Hepatocyte (in vitro differentiated cells): ENCODE measurements at places on chromosomes 7 and 10.

DNA sequence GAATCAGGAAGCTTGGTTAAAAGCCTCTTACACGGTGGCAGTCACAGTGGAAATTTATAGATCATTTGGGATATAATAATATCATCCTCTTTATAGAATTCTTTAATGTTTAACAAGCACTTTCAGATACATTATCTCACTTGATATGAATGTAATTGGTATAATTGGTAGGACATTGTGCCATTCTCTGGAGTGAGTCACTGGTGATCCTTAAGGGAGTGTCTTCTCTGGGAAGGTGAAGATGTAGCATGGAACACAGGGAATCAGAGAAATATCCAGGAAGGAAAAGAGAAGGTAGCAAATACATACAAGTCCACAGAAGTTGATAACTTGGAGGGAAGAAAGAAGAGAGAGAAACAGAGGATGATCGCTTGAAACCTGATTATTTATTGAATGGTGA is 9.8 kb downstream of the PTPRZ1 start:
- DNase-seq, result no peak

GRCh38 chr7:4792537-4793126 is 17.2 kb downstream of the AP5Z1 start:
- no peak for DNase-seq

GRCh38 chr10:122981066-122981464 is 864 bp downstream of the PSTK start:
- DNase-seq, result peak; percentile 46

- DNase-seq, result peak; percentile 75
These were observed 95.8 kb downstream of the HIP1 start for GRCh38 chr7:75642810-75643486.

- no peak for DNase-seq
These were observed 156.7 kb downstream of the BTAF1 start for GRCh38 chr10:92080244-92080643.

- DNase-seq, result no peak
These were observed 534.1 kb downstream of the AUTS2 start for GRCh38 chr7:70132226-70132851.

DNA sequence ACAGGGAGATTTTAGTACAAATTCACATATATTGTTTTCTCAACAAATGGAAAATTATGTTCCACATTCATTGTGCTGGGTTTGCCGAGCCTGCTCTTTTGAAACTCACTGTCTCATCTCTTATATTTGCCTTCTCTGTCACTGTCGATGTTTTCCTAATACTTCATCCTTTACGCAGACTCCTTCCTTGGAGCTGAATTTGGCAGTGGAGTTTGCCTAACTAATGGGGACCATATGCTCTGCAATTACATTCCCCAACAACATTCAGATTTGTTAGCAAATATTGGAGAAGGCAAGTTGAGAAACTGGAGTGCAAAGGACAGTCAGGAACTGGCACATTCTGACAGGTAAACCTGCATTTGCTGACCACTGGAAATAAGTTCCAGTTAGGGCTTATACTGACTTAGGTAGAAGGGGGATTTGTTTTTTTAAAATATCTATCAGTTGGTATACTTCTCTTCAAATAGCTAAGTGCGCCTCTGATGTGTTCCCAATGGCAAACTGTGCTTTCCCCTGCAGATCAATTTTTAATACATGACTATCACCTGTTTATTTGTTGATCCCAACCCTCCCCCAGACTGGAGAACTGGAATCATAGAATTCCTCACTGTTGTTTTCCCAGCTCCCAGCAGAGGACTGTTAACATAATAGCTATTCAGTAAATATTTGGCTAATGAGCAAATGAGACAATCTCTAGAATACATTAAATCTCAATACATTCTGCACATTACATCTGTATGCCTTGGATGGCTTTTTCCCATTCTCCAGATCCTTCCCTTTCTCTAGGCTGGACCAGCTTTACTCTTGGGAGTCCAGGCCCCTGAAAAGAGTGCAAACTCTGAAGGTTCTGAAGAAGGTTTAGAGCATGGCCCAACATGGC is 769.3 kb downstream of the KCNMA1 start:
- no peak for DNase-seq

- no peak for DNase-seq
These were observed 530.8 kb downstream of the CNTNAP2 start for GRCh38 chr7:146647445-146647844.

- no peak for DNase-seq
These were observed 98.4 kb downstream of the LCOR start for GRCh38 chr10:96930469-96930868.

- DNase-seq, result no peak
These were observed 22.0 kb upstream of the TMEM120A start for GRCh38 chr7:76016191-76016947.

DNA sequence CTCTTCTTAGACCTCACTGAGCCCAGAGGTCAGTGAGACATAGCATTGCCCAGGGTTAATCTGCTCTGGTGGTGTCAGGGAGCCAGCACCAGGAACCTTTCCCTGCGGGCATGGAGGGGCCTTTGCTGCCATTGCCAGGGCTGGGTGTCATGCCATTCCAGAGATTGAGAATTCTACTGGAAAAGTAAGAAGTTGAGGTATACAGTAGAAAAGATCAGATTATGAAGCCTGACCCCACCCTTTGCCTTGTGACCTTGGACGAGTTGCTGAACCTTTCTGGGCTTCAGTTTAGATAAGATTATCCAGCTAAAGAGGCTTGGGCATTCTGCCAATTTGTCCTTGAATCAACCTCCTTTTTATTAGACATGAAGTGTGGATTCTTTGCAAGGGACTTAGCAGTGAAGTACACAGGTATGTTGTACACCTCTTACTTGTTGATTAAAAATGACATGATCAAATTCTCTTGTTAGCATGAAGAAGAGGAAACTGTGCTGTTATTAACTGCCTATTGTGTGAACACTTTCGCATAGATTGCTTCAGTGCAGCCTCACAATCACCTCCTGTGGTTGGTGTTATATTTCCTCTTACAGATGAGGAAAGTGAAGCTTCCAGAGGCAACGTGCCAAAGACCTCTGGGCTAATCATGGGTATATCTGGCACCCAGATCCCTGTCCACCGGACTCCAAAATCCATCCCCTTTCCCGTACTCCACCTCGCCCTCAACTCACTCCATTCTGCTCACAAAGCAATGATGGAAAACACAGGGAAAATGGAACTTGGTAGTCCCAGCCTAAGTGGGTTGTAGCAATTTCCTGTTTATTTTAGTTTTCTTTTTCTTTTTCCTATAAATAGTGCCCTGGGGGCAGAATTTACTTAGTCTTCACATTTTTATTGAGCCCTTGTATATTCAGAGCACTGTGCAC is 151.3 kb downstream of the CAMK1D start:
- peak; percentile 55 for DNase-seq

DNA sequence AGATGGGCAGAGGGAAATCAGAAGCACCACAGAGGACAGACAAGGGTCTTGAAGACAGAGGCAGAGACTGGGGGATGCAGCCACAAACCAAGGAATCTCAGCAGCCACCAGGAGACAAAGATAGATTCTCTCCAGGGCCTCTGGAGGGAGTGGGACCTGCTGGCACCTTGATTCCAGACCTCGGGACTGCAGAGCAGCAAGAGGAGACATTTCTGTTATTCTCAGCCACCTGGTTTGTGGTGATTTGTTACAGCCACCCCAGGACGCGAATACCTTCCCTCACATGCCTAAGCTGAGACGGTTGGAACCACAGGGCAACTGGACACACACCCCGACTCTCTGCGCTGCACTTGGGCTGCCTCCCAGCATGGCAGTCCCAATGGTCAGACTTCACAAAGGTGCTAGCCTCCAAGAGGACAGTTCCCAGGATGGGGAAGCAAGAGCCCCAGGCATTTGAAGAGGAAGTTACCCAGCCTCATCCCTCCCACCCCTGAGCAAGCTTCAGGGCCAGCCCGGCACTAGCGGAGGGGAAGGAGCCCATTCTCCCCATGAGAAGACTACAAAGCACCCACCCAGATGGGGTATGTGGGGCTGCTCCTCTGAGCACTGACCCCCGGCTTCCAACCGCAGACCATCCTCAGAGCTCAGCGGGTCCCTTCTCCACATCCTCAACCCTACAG is 104.6 kb upstream of the INSIG1 start:
- DNase-seq, result no peak

DNA sequence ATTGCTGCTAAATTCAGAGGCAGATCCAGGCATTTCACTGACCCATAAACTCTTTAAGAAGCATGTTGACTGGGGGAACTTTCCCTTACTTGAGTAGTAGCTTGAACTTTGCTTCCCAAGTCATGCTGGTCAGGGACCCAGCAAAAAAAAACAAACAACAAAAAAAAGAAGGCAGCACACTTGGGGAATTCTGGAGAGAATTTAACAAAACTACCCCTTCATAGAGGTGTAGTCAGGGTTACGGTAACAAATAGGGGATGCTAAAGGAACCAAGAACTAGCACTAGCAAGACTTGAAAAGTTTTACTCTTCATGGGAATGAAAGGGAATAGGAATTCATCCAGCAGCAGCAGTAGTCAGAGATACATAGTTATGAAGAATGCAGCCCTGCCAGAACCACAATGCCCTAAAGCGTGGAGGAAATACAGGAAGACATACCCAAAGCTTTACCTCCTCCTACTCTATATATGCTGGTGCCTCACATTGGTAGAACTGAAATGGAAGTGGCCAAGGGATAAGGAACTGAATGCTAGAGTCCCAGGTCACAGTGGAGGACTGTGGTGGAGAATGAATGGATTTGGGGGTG is 67.3 kb downstream of the PHYHIPL start:
- DNase-seq, result no peak

GRCh38 chr7:28551331-28551730 is 139.0 kb downstream of the CREB5 start:
- no peak for DNase-seq

GRCh38 chr7:101288439-101288838 is 33.2 kb downstream of the IFT22 start:
- DNase-seq, result no peak

- DNase-seq, result no peak
These were observed 91.4 kb downstream of the PPP1R3C start for GRCh38 chr10:91541481-91541880.

DNA sequence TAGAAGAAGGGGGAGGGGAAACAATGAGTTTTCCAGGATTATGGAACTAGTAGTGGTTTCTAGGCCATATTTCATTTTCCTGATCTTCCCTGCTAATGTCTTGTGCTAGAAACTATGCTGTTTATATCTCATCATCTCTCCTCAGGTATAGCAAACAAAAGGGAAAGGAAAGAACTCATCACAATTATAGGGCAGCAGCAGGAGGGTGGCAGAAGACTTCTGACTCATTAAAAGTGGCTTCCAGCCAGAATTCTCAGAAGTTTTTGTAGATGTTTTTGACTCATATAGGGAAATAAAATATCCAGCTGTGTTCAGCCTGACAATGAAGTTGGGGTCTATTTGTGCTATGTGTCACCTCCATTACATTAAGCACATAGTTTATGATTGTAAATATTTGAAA is 6.5 kb downstream of the AHR start:
- peak; percentile 34 for DNase-seq

- DNase-seq, result no peak
These were observed 134.0 kb downstream of the PRKAG2 start for GRCh38 chr7:151742713-151743480.

DNA sequence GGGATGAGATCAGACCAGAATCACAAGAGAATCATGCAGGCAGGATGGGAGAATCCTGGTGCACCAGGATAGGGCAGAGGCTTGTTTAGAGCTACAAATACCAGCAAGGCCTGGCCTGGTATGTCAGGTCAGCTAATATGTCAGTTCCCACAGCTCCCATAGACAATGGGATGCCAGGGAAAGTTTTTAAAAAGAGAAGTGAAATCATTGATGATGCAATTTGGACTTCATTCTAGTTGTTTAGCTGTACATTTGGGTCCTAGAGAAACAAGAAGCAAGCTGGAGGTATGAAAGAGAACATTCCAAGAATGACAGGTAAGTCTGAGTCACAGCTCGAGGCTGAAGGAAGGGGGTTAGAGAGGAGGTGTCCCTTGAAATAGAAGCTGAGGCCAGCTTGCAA is 45.2 kb downstream of the GPR141 start:
- DNase-seq, result peak; percentile 22

DNA sequence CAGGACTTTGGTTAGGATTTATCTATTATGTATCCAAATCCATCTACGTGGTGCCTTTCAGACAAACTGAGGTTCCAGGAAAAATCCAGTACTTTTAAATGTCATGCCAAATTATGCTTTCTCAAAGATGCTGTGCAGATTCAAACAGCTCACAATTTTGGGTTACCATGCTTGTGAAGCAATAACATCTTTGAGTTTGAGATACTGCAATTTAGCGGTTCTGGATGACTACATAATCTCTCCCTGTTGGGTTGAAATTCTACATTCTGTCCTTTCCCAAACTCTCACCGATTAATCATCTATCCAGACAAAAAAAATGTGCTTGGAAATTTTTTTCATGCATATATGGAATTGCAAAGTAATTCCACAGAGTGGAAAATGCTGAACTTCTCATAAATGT is 3.5 kb downstream of the RHOBTB1 start:
- DNase-seq, result no peak

- DNase-seq, result no peak
These were observed 28.8 kb upstream of the JCAD start for GRCh38 chr10:30088178-30088577.

DNA sequence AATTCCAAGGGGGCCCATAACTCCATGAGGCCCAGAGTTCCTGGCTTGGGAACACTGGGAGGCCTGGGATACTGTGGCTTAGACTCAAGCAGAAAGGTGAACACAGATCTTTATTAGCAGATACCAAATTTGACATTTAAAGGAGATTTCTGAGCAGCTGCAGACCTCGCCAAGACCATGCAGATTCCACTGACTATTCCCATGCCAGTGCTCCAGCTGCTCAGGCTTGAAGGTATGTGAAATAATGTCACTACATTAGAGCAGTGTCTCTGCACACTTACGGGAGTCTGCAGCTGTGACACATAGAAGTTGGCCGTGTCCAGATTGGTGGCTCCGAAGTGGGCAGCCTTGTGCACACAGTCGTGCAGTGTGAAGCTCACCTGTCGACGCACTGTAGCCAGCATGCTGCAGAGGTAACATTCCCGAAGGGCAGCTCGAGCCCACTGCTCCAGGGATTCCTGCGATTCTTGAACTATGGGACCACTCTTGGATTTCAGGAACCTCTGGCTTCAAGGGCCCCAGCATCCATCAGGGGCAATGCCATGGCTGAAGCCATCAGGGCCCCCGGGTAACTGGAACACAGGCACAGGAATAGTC is 46.1 kb downstream of the SEPTIN7 start:
- DNase-seq, result no peak

DNA sequence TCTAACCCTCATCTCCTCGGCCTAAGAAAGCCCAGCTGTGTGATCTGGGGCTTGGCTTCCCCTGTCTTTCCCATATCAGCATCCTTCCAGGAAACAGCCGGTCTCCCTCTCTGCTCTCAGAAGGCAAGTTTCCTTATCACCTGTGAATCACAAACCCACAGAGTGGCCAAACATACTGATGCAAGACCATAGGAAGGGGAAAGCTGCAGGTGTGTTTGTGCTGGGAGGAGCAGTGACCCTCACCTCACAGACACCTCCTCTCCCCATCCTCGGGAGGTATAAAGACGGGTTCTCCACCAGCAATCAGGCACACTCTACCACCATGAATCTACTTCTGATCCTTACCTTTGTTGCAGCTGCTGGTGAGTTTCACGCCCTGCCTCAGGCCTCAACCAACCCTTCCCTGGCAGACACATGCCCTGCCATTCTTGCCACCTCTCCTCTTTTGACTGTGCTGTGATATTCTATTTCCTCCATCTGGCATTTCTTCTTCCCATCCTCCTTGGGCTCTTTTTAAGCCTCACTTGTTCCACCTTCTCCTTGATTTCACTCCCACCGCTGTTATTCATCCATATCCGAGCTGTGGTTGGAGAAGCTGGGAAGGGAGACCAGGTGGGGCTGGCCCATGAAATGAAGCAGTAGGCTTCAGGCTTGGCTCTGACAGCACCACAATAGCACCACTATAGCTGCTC is at the start of gene PRSS2:
Gene PRSS2 (plus strand): TSS at position 310 of the 692 bp plus-strand sequence. CDS start 13 bp downstream, at position 323.
- DNase-seq, result peak; percentile 51
